Glutamatergic neuron (in vitro differentiated cells): ENCODE measurements at places on chromosomes 4 and X.

GRCh38 chrX:70995338-70995737, 64.4 kb upstream of the SLC7A3 start:
- DNase-seq: no peak

DNA sequence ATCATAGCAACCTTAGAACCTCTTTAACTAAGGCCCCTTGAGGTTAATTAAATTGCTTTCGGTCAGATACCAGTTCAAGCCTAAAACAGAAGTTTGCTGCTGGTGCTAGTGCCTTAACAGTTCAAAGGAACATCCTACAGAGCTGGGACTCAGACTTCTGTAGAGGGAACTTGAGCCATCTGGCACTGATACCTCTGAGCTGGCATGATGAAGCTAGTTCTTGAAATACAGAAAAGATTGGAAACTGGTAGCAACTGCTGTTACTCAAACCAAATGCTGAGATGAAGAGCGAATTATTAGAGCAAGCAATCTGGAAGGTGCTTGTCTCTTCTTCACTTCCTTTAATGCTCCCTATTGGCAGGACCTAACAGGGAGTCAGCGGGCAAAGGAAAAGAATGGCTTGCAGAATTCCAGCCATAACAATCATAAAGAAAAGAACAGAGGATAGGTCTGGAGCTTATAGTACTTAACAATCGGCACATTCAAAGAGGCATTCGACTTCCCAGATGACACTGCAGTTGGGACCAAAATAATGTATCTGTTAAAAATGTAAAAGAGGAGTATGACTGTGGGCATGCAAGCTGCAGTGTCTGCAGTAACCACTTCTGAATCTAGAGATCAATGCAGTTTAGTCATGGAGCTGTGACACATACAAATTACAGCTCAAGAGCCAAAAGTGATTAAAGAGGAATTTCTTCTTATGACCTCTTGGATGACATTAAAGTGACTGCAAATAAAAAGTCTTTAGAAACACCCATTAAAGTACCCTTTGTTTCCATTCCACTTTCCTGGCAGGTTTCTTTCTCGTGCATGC, 298.9 kb downstream of the PDGFC start:
- no peak for DNase-seq

- DNase-seq: no peak
Measured at GRCh38 chrX:139823806-139824205, 109.0 kb downstream of the ATP11C start.

DNA sequence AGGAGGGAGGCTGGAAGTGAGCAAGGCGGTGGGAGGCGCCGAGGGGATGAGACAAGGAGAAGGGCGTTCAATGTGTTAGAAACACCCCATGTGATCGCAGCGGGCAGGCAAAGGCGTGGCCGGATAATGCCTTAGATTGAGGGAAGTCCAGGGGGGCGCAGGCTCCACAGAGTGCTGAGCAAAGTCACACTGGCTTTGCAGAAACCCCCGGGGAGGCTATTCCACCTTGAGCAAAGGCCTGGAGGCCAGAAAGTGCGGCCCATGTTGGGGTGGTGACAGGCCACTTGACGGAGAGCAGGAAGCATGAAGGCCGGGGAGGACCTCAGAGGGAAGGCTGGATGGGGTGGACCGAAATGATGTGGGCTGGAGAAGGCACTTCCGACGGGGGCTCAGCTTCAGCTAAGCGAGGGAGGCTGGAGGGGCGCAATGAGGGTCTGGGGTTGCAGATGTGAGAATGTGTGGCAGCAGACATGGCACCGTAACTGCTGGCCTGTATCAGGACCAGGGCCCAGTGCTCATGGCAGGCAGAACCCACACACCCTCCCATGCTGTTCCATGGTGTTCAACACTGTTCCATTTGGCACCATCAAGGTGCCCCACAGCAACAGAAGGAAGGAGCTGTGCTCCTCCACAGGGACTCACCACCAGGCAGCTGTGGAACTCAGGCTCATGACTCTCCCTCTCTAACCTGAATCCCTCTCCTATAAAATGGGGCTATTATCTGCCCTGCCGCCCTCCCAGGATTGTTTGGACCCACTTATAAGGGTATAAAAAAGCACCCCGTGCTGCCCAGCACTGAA, 50.3 kb downstream of the HMX1 start:
- no peak for DNase-seq

- DNase-seq: no peak
Measured at GRCh38 chr4:48645225-48645794, 134.8 kb downstream of the FRYL start.
